SJCRH30 (cell line): ENCODE measurements at places on chromosomes 12 and 14. TPM values are rescaled to one million over a fixed set of nuclear protein-coding genes. Genes with fewer than 3 reads are reported as not detected.

Gene APOF
- total RNA-seq: not detected in 2 replicates

Gene SCNN1A
- total RNA-seq: not detected in 2 replicates

Gene BCL2L2
- total RNA-seq: 19.0 and 22.3 TPM in 2 replicates

Gene KRT79
- not detected in 2 replicates for total RNA-seq

DNA sequence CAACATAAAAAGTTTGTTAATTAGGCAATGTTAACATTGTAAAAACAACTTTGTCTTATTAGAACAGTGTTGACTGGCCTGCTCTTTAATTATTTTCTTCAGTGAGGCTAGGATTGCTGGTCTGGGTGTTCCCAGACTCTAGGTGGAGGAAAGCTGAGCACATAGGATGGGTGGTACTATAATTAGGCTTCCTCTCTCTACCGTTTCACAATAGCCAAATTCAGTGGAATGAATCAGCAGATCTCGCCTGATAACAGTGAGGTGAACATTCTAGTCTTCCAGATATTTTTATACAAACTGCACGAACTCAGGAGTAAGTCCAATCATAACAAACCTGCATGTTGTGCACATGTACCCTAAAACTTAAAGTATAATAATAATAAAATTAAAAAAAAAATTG lies 11.9 kb downstream of the PTGDR start:
- no peak overlapping the region for H3K27ac ChIP-seq
- no peaks in the 10 kb centered on the region for H3K36me3 ChIP-seq
- no peak overlapping the region for H3K4me3 ChIP-seq
- no peak for DNase-seq

DNA sequence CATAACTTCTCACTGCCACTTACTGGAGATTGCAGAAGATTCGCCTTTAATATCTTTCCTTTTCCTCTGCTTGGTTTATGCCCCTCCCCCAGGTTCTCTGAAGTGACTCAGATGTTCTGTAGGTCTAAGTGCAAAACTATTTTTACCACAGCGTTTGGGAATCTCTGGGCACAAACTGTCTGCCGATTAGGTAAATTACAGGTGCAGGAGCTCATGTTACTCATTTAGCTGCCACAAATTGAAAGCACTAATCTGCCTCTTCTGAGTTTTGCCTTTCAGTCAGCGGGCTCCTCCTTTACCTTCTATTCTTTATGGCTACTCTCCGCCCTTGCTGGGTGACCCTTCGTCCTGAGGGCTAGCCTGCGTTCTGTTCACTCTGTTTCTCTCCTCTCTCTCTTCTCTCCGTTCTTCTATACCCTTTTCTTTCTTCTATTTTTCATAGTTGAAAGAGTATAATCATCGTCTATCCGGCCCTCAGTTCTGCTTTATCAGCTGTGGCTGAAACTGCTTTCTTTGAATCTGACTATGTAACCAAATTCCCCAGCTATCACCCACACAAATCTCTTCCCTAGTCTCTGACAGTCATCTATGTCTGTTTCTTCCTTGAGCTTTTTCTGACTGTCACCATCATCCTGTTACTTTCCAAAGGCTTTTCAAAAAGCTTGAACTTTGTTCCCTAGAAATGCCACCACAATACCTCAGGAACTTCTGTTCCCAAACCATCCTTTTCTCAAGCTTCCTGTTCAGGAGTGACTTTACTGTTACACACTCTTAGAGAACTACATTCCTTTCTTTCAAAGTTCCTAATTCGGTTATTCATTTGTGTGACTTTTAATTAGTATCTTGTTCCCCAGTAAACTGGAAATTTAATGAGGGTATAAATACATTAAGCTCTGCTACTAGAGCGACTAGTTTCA lies 4.3 kb upstream of the MYF6 start:
- no peaks in the 10 kb centered on the region for H3K27me3 ChIP-seq
- peak; percentile 72 for DNase-seq
- peak overlapping the region; percentile 87 for H3K27ac ChIP-seq
- no peaks in the 10 kb centered on the region for H3K36me3 ChIP-seq

- H3K27ac ChIP-seq: peak within 1 kb of the TSS; percentile 56
- no peaks in the 10 kb centered on the region for H3K27me3 ChIP-seq
- no peaks in the 10 kb centered on the region for H3K36me3 ChIP-seq
Measured at GRCh38 chr12:123533672-123534643, at the start of gene RILPL1. Gene RILPL1, minus strand, starts transcription at chr12:123533719. Its CDS starts 237 bp downstream, at chr12:123533482.

GRCh38 chr12:106633451-106633823 lies 50.6 kb downstream of the RFX4 start:
- H3K4me3 ChIP-seq: no peak overlapping the region
- H3K27ac ChIP-seq: no peak overlapping the region
- DNase-seq: no peak
- peaks cover 24% of the 10 kb centered on the region for H3K4me1 ChIP-seq

DNA sequence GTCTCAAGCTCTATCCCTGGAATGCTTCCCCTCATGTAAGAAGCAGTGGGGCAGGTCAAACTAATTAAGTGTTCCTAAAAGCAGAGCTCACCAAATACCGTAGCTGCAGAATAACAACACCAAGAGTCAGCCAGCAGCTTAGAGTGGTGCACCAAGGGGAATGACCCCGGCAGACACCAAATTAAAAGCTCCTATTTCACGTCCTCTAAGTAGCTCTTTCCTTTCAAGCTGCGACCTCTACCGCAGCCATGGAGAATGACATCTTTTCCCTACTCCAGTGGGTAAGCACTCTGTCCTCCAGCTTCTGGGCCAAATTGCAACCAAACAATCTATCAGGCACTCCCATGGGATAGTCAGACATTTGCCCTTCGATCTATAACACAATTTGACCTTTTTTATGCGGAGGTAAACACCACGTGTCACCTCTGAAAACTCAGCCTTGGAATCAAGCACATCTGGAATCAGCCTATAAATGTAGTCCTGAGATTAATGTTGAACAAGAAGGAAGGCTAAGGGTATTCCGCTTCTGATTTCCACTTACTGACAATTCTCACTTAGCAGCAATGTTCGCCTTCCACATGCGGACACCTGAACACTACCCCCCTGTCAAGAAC lies 67.6 kb upstream of the CDKN3 start:
- H3K27me3 ChIP-seq: no peaks in the 10 kb centered on the region
- no peak overlapping the region for H3K27ac ChIP-seq
- no peaks in the 10 kb centered on the region for H3K4me1 ChIP-seq

DNA sequence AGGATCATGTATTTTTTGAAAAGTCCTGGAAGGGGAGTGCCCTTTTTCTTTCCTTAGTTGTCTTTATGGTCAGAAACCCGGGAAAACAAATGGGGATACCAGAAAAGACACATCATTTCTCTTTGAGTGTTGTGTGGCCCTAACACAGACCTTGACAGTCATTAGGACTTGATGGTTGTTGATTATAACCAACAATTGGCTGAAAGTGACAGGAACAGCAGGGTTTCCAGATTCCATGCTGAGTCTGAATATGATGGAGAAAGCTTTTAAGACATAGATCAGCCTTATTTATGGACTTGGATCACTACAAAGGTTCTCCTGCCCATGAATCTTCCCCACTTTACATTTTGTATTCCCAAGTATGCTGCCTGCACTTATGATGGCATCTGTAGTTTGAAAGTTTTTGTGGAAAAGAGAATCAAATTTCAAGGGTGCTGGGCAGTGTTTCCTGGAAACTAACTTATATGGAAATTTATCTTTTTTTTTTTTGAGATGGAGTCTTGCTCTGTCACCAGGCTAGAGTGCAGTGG lies 30.4 kb downstream of the POLR3B start:
- DNase-seq: no peak
- H3K4me3 ChIP-seq: no peak overlapping the region
- no peaks in the 10 kb centered on the region for H3K27me3 ChIP-seq
- H3K27ac ChIP-seq: no peak overlapping the region

DNA sequence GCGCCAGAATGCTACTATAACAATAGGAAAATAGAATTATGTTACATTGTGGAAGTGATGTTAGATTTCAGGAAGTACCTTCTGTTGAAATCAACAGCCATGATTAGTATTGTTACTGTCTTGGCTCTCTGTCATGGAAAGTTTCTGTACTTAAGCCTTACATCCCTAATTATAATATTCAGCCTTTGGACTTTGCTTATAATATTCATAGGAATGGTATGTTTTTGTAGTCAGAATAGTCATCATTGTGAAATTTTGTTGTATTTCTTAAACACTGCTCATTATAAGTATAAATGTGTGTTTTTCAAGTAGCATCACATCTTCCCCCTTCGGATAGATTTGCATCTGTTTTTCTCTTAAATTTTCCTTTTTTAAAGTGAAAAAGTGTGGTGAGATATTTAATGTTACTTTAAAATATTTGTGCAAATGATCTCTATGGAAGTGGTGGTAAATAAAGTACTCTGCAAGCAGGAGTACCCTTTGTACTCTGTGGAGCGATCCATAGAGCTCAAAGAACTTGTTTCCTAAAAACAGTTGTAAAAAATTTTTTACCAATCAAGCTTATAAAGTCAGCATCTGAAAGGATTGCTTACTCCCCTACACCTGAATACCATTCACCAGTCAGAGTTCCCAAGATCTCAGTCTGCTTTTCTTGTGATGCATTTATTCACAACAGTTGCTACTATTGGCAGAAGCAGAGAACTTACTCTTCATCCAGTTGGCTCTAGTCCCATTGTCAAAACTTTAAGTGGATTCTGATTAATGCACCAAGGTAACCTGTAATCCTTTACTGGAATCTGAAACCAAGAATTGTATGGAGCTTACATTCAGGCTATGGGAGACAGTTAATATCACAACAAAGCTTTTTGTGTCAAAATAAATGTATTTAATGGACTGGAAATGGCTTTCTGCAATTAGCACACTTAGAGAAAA lies 87.8 kb downstream of the RIC8B start:
- peaks cover 5% of the 10 kb centered on the region for H3K4me1 ChIP-seq
- peaks cover 18% of the 10 kb centered on the region for H3K36me3 ChIP-seq
- no peak overlapping the region for H3K4me3 ChIP-seq
- peak; percentile 6 for DNase-seq

DNA sequence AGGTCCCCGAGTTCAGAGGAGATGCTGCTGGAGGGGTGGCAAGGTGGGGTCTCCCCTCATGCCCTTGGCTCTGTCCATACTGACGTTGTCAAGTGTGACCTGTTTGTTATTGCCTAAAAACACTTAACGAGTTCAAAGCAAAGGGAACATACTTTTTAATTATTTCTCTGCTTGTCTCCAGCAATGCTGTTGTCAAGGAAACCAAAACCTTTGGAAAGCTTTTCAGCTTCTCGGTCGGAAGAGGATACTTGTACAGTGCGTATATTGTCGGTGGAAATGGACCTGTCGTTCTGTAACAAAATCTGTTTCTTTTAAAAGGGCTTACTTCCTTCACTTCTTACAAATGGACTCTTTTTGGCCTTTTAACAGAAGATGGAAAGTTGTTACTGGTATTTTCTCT lies 73.9 kb downstream of the SLC25A47 start:
- peaks cover 42% of the 10 kb centered on the region for H3K4me1 ChIP-seq
- H3K27me3 ChIP-seq: no peaks in the 10 kb centered on the region
- no peak for DNase-seq

DNA sequence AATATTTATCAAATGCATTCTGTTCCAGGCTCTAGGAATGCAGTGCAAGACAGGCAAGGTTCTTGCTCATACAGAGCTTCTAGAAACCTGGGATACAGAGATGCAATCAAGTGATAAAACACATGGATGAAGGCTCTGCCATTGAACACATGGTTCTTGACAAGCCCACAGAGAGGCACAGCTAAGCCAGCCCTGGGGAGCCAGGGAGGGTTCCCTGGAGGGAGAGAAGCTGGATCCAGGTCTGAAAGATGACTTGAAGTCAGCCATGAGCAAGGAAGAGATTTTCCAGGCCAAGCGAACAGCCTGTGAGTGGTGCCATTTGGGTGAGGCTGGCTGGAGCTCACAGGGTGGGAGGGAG lies 66.2 kb downstream of the IRF2BPL start:
- peak overlapping the region; percentile 85 for H3K27ac ChIP-seq
- H3K4me3 ChIP-seq: peak overlapping the region; percentile 37
- H3K36me3 ChIP-seq: no peaks in the 10 kb centered on the region
- peaks cover 29% of the 10 kb centered on the region for H3K4me1 ChIP-seq

DNA sequence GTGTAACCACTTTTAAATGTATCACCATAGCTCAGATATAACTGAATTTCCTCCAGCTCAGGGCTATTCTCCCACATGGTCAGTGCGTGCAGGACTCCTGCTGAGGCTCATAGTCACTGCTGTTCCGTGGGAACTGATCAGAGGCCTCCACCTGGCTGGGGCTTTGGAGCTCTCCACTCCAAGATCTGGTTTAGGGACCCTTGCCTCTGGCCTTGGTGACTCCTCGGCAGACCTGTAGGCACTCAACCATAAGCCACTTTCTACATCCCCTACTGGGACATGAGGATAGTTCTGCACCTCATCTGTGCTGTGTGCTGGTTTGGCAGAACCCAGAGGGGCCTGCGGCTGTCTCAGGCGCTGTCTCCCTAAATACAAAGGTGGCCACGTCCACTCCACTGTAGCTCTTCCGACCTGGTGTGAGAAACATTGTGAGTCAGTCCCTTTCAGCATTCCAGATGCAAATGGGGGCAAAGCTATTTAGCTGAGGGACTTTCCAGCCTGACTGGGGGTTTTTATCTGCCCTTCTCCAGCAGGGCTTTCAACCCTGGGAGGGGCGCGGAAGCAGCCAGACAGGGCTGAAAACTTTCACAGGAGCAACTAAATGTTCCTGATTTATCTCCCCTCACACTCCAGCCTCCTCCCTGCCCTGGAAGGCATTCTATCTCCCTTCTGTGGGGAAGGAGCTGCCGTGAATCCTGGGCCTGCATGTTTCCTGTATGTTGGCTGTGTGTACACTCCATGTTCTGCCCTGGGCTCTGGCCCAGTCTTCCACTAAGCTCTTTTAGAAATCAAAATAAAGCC lies 218.3 kb upstream of the DAAM1 start:
- H3K27me3 ChIP-seq: no peaks in the 10 kb centered on the region
- H3K4me1 ChIP-seq: no peaks in the 10 kb centered on the region
- no peak overlapping the region for H3K27ac ChIP-seq
- no peak overlapping the region for H3K4me3 ChIP-seq
- no peak for DNase-seq

- H3K27me3 ChIP-seq: no peaks in the 10 kb centered on the region
- peak overlapping the region; percentile 41 for H3K4me3 ChIP-seq
- H3K27ac ChIP-seq: peak overlapping the region; percentile 92
Measured at GRCh38 chr14:53881161-53881871, 75.3 kb downstream of the BMP4 start.

DNA sequence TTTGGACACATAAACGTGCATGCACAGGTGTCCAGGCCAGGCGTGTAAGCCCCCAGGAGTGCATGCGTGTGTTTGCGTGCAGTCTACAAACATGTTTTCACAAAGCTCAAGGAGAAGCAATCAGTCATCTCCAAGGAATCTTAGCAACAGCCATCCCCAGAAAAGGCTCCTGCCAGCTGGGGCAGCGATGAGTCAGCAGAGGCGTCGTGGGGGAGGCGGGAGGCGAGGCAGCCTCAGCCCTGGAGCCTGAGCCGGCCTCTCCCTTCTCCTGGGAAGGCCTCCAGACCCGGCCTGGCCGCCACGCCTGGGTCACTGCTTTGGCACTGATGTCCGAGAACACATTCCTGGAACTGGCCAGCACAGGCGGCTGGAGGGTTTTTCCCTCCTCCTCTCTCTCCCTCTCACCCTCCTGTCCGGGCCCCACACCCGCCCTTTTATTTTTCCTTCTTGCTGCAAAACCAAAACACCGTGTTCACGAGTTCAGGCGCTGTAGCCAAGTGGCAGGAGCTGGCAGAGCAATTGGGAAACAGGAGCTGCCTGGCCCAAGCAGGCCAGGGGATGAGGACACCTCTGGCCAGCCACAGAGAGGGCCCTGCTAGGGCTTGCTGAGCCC lies 92.7 kb downstream of the LRRC74A start:
- no peaks in the 10 kb centered on the region for H3K36me3 ChIP-seq
- H3K4me3 ChIP-seq: peak overlapping the region; percentile 36; the same call in 1 of the 2 replicates
- DNase-seq: peak; percentile 82
- H3K27ac ChIP-seq: peak overlapping the region; percentile 80
- H3K27me3 ChIP-seq: no peaks in the 10 kb centered on the region
